Brain pericyte (primary cell): ENCODE measurements at places on chromosomes 16 and 17.
A peak's percentile ranks its signal among the peaks of the same experiment; 100 is the strongest.

DNA sequence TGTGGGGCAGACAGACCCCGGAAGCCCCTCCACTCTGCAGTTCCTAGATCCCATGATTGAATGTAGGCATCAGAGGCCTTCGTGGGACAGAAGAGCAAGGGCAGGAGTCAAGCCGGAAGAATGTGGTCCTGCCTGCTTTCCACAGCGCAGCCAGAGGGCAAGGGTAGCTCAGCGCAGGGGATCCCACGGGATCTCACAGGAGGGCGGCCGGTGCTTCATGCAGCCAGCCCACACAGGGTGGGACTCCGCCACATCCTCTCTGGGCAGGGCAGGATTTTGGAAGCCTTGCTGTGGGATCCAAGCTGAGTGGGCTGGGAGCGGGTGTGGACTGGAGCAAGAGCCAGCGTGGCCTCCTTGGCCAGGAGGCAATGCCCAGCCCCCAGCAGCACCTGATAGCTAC lies 13.0 kb downstream of the KATNB1 start:
- no peak for DNase-seq

DNA sequence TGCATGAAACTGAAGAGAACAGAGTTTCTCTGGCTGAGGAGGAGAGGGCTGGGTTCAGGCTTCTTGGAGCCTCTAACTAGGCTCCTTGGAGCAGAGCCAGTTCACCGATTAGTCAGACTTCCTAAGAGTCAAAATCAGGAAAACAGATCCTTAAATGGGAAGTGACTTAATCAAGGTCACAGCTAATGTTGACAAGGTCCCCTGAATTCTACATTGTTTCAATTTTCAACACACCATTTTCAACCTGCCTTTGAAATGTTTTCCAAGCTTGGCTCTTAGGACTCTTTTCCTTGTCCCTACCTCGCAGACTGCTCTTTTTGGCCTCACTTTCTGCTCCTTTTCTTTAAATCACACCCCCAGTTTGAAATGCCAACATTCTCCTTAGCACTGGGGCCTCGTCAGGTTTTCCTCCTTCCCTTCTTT lies 16.3 kb downstream of the MYL4 start:
- DNase-seq, result no peak

DNA sequence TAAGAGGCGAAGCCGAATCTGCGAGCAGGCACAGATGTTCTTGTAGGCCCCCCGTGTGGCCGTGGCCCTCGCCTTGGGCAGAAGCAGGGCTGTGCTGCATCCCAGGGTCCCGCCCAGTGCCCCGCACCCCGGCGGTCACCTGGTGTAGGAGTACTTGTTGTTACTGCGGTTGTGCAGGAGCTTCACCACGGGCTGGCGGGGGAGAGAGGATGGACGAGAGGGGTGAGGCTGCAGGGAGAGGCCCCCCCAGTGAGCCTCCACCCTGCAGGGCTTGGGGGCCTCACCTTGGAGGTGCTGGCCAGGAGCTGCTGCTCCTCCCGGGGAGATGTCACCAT lies 11.4 kb downstream of the ASPHD1 start:
- no peak for DNase-seq

DNA sequence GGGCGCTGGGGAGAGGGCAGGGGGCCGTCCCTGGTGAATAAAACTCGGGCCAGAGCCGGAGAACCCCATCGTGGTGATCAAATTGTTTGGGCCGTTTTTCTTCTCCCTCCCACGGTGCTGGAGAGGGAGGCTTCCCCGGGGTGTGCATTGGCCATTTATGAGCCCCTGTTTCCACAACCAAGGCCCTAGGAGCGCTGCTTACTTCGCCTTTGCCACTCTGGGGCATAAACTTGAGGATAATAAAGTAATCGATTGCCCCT lies 544 bp downstream of the CCP110 start:
- DNase-seq, result no peak

- DNase-seq, result no peak
Measured at GRCh38 chr17:69213059-69213813, 15.4 kb downstream of the ABCA10 start.

GRCh38 chr17:16438173-16438556 lies 22.8 kb downstream of the TRPV2 start:
- no peak for DNase-seq

DNA sequence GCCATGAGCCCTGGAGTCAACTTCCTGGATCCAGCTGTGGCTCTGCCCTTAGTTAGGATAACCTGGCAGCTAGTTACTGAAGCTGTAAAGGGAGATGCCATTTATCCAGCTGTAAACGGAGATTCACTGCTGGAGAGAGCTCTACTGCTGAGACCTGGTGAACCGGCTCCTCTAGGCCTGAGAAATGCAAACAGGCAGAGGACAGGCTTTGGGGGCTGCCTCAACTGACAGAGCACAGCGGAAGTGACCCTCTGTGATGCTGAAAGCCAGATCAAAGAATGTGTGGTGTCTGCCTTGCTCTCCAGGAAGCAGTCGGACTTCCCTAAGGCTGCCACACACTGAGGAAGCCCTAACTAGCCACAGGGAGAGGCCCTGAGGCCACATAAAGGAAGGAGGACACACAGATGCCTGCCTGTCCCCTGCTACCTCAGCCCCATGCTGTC lies 21.9 kb upstream of the GPRC5C start:
- DNase-seq, result no peak

- DNase-seq, result no peak
Measured at GRCh38 chr17:68595986-68596385, 5.2 kb downstream of the FAM20A start.

DNA sequence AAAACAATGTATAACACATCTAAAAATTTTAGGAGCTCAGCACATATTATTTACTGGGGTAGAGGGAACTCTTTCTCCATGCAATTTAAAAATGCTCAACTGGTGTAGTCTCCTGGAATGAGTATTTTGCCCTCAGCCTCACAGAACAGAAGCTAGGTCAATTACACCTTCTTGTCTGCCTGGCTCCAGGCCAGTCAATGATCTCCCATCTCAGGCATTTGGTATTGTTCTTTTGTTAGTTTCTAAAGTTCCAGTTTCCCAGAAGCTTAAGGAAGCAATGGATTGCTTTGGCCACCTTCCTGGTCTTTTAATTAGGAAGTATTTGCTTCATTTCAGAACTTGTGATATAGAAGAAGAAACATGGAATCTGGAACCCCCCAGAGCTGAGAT lies 360.3 kb upstream of the ASIC2 start:
- no peak for DNase-seq

- no peak for DNase-seq
Measured at GRCh38 chr16:14499110-14499509, 130.9 kb downstream of the PARN start.

DNA sequence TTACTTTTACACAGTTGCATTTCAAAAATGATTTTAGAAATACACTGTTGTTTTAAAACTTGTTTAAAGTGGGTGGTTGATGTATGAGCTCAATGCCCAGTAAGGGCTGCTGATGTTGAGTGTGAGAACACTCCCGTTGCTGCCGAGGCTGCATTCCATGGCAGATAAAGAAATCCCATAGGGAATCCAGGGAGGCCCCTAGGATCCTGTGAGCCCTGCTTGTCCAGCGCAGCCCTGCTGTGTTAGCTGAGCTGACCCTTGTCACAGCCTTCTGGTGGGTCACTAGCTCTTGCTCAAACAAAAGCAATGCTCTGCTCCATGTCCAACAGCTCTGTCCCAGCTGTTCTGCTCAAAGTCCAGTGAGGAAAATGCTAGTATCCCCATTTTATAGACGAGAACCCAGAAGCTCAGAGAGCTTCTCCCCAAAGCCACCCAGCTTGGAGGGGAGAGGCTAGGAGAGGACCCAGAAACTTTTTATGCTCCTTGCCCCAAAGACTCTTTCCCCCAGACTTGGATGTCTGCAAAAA lies 18.6 kb upstream of the COL1A1 start:
- no peak for DNase-seq

- DNase-seq, result peak; percentile 52
Measured at GRCh38 chr17:21511363-21512195, 135.4 kb downstream of the KCNJ12 start.

- no peak for DNase-seq
Measured at GRCh38 chr16:51166541-51166940, 15.5 kb upstream of the SALL1 start.

- DNase-seq, result no peak
Measured at GRCh38 chr16:47774661-47775060, 313.5 kb downstream of the PHKB start.

DNA sequence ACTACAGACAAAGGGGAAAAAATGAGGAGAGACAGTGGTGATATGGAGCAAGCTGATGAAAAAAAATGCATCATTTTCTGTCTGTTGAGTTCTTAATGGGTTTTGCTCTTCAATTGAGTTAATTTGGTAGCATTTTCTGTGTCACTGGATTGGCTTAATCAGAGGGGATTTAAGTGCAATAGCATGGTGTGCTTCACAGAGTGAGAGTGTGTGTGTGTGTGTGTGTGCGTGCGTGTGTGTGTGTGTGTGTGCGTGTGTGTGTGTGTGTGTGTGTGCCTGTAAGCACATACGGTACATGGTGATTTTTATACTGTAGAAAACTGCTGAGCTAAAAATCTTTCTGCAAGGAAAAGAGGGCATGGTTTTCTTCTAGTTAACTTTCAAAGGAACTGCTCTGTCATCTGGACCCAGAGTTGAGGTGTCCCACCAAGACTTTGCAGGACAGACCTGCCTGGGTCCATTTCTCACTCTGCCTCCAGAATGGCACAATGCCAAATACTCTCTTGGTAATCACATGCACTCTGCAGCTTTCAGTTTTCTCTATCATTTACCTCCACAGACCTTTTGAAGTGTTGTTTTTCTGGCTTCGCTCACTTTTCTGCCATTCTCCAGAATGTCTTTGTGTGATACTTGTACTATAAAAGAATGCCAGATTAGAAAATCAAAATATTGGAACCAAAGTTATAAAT lies 952.6 kb upstream of the SOX9 start:
- no peak for DNase-seq

DNA sequence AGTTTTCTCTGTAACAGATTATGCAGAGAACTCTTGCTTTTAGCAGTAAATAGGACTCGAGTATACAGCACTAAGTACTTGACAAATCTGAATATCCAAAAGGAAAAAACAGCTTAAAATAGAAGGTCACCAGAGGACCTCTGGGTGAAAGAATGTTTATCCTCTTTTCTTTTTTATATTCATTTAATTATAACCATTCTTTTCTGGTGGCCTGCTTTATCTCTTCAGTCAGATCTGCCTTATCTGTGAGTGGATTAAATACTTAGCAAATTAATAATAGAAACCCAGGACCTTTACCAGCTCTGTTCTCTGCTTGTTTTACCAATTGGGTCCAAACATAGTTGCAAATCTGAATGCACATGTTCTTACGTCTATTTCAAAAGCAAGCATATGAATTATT lies 8.6 kb downstream of the DGKE start:
- DNase-seq, result no peak

DNA sequence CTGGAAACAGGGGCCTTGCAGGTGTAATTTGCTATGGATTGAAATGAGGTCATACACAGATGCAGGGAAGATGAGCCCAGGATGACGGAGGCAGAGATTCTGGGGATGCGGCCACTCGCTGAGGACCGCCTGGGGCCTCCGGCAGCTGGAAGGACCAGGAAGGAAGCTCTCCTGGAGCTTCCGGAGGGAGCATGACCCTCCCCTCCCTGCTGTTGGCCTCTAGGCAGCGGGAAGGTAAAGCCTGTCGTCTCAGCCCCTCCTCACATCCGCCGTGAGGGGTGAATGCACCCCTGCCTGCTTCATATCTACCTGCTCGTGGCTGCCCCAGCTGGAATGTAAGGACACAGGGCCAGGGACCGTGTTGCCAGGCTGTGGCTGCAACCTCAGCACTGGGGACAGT lies 29.1 kb upstream of the ZNF469 start:
- no peak for DNase-seq
